ENCODE measurements at places on chromosomes 6 and 20. TPM values are rescaled to one million over a fixed set of nuclear protein-coding genes. Genes with fewer than 3 reads are reported as not detected.

DNA sequence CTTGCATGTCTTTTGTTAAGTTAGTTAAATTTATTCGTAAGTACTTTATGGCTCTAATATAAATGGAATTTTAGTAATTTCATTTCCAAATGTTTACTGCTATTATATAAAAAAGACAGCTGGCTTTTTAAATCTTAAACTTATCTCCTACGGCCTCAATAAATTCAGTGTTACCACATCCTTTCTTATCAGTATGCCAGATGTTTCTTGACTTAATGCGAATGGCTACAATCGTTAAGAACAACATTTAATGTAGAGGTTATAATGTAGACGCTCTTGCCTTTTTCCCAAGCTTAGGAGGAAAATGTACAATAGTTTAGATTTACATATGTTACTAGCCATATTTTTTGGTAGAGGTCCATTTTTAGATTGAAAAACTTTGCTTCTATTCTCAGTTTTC is 659.4 kb downstream of the TENT5A start:
- no peak overlapping the region for H3K4me3 ChIP-seq
- no peaks in the 10 kb centered on the region for H3K4me1 ChIP-seq
- DNase-seq = no peak
- H3K36me3 ChIP-seq = no peaks in the 10 kb centered on the region
- H3K27ac ChIP-seq = no peak overlapping the region

- H3K4me3 ChIP-seq = no peak overlapping the region
- H3K27me3 ChIP-seq = no peaks in the 10 kb centered on the region
- peaks cover 9% of the 10 kb centered on the region for H3K36me3 ChIP-seq
These were observed 152.0 kb downstream of the TASP1 start for GRCh38 chr20:13486694-13487093.

- DNase-seq = no peak
- no peak overlapping the region for H3K27ac ChIP-seq
- H3K27me3 ChIP-seq = no peaks in the 10 kb centered on the region
- no peaks in the 10 kb centered on the region for H3K36me3 ChIP-seq
These were observed 44.8 kb downstream of the RIPOR3 start for GRCh38 chr20:50646483-50646996.

The PRKN gene
- total RNA-seq = 0.43 TPM

DNA sequence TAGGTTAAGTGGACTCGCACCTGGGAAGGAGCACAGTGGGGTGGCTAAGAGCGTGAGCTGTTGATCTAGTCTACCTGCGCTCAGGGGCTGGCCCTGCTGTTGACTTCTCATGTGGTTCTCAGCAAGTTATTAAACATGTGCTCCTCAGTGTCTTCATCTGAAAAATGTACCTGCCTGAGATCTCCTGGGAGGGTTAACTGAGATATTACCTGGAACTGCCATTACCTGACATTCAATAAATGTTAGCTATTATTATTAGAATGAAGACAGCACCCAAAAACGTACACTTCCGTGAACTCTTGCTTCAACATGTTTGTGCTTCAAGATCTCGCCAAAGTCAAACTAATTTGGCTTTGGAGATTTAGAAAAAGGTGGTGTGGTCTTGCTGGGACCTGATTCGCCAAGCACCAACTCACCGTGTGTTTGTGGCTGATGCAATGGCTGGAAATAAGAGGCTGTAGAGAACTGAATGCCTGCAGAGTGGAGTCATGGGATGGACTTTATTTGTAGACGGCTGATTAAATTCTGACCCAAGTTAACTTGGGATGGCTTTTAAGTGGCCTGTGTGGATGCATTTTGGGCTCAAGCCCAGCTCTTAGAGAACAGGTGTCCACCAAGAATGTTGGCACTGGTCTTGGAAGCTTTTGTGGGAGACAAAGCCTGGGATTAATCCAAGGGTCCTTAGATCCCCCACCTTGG is 692.9 kb downstream of the QKI start:
- H3K4me1 ChIP-seq = no peaks in the 10 kb centered on the region
- no peaks in the 10 kb centered on the region for H3K36me3 ChIP-seq
- H3K4me3 ChIP-seq = no peak overlapping the region
- no peak for DNase-seq
- no peaks in the 10 kb centered on the region for H3K27me3 ChIP-seq
- no peak overlapping the region for H3K27ac ChIP-seq

DNA sequence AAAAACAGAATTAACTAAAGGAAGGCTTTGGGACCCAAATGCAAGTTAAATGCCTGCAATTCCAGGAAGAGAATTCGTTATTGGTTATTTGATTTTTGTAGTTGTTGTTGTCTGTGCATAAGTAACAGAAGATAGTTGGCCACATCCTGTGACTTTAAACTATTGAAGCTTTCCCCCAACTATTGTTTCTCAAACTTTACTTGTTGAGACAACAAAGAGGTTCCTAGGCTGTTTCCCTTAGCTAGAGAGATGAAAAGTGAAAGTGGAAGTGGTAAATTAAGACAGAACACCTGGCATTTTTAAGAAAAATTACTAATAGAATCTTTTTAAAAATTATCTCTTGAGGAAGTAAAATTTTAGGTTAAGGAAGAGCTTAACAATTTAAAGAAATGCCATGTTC is 525.2 kb downstream of the PKHD1 start:
- DNase-seq = no peak
- no peaks in the 10 kb centered on the region for H3K4me1 ChIP-seq
- H3K4me3 ChIP-seq = no peak overlapping the region
- no peaks in the 10 kb centered on the region for H3K36me3 ChIP-seq
- H3K27me3 ChIP-seq = no peaks in the 10 kb centered on the region

- no peak overlapping the region for H3K4me3 ChIP-seq
- H3K4me1 ChIP-seq = peaks cover 18% of the 10 kb centered on the region
- DNase-seq = no peak
These were observed 242.3 kb downstream of the TMEM242 start for GRCh38 chr6:157080986-157081391.

Measured in activated CD4-positive, alpha-beta memory T cell treated with anti-CD3 and anti-CD28 coated beads, Interleukin-2, amount 10 ng/mL, durations not matched to agents 7 days and 5 days (primary cell).